Adipocyte (in vitro differentiated cells): ENCODE measurements at places on chromosomes 2 and 18.

DNA sequence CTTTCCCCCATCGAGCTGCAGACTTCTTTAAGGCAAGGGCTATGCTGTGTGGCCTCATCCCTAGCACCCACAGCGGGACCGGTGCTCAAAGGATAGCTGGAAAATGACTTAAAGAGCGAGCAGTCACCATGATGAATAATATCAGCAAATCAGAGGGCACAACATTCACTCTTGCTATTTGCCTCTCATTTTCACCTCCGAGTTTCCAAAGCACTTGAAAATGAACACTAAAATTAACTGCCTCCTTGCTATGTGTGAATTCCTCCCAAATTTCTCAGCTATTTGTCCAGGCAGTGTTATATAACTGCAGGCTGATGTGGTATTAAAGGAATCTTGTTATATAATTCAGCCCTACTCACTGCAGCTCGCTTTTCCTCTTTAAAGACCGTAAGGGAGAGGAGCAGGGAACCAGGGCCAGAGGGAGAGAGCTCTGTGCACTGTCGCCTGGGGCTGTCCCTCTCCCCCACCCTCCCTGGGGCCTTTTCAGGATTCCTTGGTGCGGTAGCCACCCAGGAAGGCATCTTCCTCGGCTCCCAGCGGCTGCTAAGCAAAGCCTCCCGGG lies 1.4 kb downstream of the CYS1 start:
- no peak for DNase-seq

DNA sequence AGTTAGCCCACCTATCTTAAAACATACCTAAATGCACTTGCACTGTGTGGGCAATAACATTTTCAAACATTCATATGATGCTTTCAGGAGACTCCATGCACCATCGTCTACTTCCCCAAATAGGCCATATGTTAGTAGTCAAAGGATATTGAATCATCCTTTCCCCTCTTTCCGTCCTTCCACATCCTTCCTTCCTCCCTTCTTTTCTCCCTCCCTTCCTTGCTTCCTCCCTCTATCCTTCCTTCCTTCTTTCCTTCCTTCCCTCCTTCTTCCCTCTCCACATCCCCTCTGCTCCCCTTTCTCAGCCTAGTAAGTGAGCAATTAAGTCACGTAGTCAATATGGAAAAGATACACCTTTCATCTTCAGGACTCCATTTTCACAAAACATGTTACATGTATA lies 73.8 kb downstream of the ZEB2 start:
- no peak for DNase-seq

- DNase-seq = no peak
Measured at GRCh38 chr2:119480184-119480583, 44.1 kb downstream of the SCTR start.

GRCh38 chr2:239990966-239991365 lies 34.2 kb downstream of the NDUFA10 start:
- no peak for DNase-seq

- no peak for DNase-seq
Measured at GRCh38 chr2:80549901-80550300, 245.3 kb upstream of the LRRTM1 start.

DNA sequence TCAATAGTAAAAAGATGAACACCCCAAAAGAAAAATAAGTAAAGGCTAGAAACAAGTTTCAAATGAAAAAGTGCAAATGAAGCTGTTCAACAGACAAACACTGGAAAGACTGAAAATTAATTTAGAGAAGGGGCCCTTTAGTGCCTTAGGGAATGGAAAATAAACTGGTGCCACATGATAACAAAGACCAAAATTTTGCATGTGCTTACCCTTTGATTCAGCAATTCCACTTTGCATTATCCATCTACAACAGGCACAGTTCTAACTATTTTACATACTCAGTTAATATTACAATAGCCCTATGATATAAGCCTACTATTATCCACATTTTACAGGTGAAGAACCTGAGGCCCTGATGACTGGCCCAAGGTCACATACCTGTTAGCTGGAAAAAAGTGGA lies 183.9 kb downstream of the NBAS start:
- no peak for DNase-seq

DNA sequence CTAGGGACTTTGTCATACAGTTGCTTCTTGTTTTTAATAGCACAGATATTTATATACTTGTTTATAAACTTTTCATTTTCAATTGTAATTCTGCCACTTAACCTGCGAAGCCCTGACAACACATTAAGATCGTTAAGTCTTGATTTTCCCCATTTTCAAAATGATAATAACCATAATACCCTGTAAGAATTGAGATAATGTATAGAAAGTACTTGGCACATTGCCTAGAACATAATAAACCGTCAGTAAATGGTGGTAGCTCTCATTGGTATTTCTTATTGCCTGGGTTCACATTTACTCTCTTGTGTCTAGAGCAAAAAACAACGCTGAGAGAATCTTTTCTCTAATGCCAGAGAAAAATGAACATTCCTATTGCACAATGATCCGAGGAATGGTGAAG lies 18.6 kb downstream of the PTCD3 start:
- no peak for DNase-seq

GRCh38 chr2:197354169-197354558 lies 43.6 kb upstream of the ANKRD44 start:
- DNase-seq = no peak
